Foreskin melanocyte (primary cell): ENCODE measurements at places on chromosomes 11 and 22.

DNA sequence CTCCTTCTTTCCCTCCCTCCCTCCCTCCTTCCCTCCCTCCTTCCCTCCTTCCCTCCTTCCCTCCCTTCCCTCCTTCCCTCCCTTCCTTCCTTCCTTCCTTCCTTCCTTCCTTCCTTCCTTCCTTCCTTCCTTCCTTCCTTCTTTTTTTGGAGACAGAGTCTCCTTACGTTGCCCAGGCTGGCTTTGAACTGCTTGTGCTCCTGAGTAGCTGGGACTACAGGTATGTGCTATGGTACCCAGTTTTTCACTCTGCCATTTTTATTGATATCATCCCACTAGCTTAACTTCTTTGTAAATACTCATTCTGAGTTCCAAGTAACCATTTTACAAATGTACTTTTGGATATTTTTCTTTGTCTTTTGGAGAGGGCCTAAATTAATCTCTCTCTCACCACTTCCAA is 336.8 kb upstream of the DDI1 start:
- DNase-seq, result no peak

DNA sequence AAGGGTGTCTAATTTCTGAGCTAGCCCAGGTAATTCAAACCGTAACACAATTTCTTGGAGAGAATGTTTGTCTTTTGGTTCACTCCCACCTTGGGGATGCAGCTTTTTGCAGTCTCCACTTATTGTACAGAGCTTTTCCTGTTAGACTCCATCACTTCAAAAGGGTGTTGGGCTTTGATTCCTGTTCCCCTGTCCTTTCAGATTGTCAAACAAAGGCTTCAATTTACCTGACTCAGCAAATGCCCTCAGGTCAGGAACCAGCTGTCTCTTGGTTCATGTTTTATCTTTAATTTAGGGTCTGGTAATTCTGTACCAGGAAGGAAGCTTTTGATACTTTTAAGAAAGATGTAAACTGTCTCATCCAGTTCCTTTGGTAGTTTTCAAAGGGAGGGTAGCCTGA is 880.6 kb downstream of the NTM start:
- no peak for DNase-seq

- DNase-seq, result no peak
Observed at GRCh38 chr11:76323804-76324203, 57.1 kb downstream of the THAP12 start.

DNA sequence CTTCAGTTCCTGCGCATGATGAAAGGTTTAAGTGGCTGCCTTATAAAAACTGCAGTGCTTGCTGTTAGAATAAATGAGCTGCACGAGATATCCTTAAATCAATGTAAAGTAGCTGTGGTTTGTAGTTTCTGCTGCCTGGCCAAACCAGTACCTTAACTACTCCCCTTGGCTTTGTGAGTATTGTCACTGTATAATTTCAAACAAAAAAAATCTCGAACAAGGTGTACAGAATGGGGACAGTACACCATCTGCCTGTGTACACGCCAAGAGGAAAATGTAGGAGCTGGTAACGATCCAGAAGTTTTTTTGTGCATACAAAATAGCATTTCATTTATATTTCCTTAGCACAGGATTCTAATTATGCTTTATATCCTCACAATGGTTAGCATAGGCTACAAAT is 20.6 kb upstream of the NDUFC2 start:
- no peak for DNase-seq

DNA sequence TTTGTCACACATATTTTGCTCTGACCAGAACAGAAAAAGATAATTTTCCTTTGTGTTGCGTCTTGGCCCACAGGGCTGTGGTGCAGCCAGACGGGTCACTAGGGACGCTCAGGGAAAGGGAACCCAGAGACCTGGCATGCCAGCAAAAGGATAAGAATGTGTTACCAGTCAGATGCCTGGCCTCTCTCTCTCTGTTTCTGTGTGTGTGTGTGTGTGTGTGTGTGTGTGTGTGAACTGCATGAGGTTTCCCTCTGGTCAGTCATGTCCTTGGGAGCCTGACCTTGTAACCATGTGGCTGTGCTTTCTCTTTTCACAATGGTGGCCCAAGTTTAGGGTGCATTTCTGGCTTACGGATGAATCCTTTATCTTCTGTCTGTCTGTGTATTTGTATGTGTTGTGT is 25.4 kb downstream of the CCKBR start:
- DNase-seq, result no peak

GRCh38 chr22:47865626-47866025 is 1103.2 kb downstream of the TBC1D22A start:
- DNase-seq, result no peak

- no peak for DNase-seq
Observed at GRCh38 chr11:79362821-79363220, 78.0 kb downstream of the TENM4 start.

- no peak for DNase-seq
Observed at GRCh38 chr22:46672731-46673130, 52.5 kb downstream of the GRAMD4 start.

DNA sequence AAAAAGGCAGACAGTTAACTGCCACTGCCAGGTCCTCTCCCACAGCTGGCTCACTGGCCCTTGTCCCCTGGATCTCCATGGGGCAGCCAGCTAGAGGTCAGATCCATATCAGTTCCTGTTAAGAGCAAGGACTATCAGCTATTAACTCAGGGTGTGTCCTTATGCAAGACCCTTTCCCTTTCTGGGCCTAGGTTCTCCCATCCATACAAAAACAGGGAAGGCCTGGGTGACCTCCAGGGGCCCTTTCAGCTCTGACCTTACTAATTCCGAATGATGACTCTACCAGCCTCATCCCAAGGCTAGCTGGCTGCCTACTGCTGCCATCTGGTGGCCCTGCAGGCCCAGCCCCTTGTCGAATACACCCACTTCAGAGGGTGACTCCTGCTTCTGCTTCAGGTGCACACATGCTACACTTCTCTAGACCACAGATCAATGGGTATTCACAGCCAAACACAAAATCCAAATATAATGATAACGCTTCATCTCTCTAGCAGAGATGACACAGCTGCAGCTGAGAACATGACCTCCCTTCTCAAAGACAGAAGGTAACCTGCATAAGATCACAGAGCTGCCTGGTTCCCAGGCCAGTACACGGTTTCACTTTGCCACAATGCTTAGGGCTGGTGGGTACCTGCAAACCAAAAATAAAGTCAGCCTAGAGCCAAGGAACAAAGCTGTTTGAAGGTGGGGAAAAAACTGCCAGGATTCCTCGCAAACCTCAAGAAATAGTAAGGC is 34.1 kb downstream of the SERGEF start:
- DNase-seq, result no peak

DNA sequence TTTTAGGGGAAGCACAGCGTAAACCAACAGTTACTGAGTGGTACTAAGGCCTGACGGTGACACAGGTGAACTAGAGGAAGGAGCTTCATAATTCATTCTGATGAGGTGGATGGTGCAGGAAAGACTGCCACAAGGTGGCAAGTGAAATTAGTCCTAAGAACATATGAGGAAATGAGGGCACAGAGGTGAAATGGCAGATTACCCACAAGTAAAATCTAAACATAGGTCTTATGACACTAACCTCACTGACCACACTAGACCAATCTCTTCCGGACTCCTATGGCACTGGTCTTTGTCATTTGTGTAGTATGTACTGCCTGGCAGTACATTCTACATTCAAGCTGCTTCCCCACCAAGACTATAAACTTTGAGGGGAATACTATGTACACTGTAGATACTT is 20.2 kb downstream of the GAB2 start:
- DNase-seq, result no peak

GRCh38 chr11:129803533-129803932 is 12.1 kb upstream of the TMEM45B start:
- DNase-seq, result no peak

GRCh38 chr11:115476463-115477286 is 27.5 kb downstream of the CADM1 start:
- no peak for DNase-seq

- DNase-seq, result no peak
Observed at GRCh38 chr22:24072361-24072760, 61.3 kb downstream of the CABIN1 start.
